RWPE2 (cell line): ENCODE measurements at places on chromosomes 5 and 9.

GRCh38 chr9:16119261-16120230 lies 566.7 kb downstream of the CCDC171 start:
- no peak for DNase-seq

DNA sequence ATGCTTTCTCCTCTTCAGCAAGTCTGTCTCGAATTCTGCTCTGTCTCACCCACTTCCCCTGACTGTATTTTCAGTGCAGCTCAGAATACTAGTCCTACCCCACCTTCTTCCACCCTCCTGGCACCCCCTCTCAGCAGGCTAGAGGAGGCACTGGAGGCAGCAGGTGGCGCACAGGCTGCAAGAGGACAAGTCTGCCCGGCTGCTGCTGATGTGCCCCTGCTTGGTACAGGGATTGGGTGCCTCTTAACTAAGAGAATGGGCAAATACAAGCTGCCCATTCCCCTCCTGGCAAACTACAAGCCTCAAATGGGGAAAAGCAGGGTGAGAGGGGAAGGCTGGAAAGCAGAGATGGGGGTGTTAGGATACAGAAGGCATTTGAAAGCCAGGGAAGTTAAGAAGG lies 5.1 kb downstream of the TLN1 start:
- no peak for DNase-seq

- DNase-seq, result no peak
These were observed 98.2 kb upstream of the ALDH1A1 start for GRCh38 chr9:73050887-73051550.

DNA sequence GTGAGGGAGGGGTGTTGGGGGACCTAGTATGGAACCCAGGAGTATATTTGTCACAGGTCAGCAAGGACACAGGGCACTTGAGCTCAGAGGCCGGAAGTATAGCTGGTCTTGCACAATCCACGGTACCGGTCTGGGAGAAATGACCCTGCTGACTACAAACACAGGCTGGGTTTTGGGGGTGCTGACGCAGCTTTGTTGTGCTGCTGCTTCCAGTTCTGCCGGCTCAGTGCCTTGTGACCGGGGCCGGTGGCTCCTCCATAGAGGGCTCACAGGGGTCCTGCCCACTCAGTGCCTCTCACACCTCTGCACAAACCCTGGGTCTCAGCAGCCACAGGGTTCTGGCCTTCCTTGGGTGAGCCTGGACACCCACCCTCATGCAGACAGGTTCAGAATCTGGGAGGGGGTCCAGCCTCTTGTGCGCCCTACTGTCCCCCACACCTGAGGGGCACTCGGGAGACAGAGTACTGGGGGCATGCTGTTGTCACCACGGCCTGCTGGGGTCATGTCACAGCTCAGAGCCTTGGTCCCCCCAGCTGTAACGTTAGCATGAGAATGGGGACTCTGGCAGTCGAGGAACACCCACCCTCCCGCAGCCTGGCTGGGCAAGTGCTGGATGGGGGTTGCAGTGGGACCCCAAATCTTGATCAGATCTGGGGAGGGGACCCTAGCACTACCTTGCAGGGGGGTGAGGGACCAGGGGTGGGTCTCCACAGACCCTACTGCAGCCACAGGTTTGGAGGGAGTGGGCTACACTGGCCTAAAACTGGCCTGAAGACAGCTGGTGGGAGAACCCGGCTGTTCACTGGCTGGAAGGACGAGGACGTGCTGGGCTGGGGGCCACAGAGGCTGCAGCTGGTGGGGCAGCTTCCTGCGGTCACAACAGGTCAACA lies 17.7 kb downstream of the NINJ1 start:
- peak; percentile 64 for DNase-seq

- no peak for DNase-seq
These were observed 284.8 kb downstream of the SEC61B start for GRCh38 chr9:99506747-99507348.

DNA sequence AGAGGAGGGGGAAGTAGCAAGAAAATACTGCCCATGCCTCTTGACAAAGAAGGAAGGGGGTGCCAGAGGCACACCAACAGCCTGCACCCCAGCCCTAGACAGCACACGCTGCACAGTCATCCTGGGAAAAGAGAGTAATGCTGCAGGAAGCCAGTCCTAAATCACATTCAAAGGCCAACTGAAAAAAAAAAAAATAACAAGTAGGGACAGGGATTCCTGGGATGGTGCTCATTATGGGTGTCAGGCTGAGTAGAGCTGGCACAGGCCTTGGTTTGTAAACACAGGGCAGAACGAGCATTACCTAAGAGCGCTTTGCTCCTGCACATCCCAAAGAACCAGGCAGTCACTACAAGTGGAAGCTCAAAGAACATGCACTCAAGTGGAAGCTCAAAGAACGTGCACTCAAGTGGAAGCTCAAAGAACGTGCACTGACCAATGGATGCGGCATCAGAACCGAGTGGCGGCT lies 7.8 kb downstream of the RAPGEF1 start:
- DNase-seq, result no peak

DNA sequence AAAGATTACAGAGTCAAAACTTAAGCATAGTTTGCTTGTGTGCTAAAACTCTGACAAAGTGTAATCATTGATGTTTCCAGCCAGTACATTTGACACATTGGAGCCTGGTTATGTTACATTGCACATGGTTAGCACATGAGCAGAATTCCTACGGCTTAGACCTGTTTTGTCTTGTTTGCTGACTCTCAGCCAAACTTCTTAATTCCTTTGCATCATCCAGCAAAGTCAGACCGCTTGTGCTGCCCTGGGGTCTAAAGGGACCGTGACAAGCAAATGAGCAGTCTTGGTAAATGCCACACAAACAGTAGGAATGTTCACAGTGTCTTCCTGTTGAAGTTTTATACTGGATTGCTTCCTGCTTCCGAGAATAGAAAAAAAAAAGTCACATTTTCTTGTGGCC lies 72.0 kb upstream of the ENTREP1 start:
- DNase-seq, result no peak

- no peak for DNase-seq
These were observed 76.6 kb upstream of the NTRK2 start for GRCh38 chr9:84592918-84593317.

DNA sequence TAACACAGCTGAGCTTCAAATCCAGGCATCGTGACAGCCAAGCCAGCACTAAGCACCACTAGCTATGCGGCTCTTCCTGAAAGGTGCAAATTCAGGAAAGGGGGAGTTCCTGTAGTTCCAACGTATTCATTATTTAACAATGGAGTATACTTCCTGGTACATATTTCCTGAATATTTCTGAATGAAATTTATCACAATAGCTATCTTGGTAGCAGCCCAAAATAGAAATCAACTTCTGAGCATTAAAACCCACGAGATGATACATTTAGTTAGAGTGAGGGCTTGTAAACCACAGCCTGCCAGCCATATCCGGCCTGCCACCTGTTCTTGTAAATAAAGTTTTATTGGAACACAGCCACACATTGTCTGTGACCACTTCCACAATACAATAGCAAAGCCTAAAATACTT lies 109.7 kb upstream of the RETREG1 start:
- DNase-seq, result no peak

DNA sequence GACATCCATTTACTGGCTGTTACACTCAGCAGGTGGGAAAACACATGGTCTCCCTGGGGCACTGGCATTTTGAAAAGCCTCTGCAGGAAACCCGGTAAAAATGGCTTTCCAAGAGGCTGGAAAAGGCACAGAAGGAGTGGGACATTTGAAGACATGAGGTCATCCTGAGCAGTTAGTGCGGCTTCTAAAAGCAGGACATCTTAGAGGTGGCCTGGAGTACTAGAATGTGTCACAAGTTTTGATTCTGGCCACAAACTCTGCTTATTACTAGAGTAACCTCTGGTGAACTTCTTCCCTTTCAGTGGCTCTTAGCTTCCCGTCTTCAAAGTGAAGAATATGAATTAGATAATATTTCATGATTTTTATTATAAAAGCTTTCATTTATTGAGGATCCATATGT lies 423.0 kb upstream of the BRINP1 start:
- no peak for DNase-seq

DNA sequence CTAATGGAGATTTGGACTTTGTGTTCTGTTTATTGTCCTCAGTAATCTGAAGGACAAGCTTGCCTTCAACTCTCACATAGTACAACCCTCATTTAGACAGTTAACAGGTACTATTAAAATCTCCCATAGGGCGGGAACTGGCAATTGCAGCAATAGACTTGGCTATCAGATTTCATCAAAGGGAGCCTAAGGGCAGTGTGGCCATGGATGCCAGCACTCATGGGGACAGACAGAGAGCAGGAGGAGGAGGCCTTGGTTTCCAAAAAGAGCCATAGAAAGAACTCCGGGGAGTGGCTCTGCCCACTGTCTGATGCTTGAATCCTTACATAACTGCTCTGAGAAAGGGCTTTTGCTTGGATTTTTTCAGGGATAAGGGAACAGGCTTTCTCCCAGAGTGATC lies 6.8 kb downstream of the SLC36A1 start:
- DNase-seq, result no peak

GRCh38 chr9:32306006-32306405 lies 78.4 kb upstream of the ACO1 start:
- DNase-seq, result no peak

DNA sequence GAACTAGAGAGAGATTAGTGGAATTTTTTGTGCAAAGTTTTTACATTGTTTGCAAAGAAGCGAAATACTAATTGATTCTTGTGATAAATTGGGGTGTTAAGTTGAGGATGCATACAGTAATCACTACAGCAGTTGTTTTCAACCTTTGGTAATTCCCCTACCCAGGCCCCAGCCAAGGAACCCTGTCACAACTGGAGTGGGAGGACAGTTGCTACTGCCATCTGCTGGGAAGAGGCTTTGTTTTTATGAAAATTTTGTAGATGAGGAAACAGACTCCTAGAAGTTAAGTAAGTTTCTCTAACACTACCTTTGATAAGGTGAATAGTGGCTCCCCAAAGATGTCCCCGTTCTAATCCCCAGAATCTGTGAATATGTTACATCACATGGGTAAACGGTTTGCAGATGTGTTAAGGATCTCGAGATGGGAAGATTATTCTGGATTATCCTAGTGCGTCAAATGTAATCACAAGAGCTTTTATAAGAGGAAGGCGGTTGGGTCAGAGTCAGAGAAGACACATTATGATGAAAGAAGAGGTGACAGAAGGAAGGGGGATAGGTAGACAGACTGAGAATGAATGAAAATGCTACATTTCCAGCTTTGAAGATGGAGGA lies 34.0 kb upstream of the PPP1R2B start:
- no peak for DNase-seq

DNA sequence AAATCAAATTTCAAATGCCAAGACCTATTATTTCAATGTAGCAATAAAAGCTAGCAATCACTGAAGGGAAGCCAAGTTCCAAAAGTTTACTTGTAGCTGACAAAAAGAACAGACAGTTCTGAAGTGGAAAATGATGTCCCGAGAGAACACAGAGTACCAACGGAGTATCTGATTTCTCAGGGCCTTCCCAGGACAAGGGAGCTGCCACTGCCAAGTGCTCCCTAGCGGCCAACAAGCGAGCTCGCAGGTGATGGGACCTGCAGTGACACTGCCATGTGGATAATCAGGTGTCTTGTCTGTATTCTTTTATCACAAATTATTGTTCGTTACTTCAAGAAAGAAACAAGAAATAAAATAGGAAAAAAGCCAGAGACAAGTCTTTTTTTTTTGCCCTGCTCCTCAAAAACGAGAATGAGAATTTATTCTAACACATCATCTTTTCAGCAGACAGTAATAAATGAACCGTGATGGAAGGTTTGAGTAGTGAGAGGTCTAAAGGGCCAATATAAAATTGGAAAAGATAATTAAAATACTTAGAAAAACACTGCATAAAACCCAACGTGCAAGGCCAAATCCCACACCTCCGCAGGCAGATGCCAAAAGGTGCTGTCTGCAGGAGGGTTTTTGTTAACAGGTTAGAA lies 159.4 kb downstream of the MYO10 start:
- DNase-seq, result no peak

GRCh38 chr5:179700401-179700918 lies 1.7 kb downstream of the CANX start:
- DNase-seq, result no peak

DNA sequence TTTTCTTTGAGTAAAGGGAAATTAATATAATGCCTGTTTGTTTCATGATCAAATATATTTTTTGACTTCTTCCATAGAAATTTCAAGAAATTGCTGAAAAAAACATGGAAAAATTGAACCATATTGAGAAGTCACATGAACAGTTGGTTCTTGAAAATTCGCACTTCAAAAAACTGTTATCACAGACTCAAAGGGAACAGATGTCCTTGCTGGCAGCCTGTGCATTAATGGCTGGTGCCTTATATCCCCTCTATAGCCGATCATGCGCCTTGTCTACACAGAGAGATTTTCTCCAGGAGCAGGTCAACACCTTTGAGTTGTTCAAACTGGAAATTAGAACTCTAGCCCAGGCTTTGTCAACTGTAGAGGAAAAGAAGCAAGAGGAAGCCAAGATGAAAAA lies 191.4 kb downstream of the CCDC171 start:
- no peak for DNase-seq

DNA sequence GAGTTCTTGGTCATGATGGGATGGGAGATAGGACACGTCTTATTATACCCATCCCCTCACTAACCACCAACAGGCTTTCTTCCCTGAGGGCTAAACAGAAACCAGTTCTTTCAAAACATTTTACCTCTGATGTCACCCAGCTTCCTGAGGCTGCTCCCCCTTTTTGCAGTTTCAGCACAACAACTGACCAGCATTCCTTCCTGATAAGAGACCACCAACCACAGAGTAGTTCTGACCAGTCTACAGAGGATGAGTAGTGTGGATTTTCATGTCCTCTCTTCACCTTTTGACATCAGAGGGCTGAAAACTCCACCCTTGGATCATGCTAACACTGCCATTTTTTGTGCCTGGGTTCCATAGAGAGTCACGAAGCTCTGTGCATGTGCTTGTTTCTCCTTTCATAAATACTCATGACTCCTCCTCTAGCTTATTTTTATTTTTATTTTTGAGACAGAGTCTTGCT lies 82.6 kb downstream of the OSTF1 start:
- no peak for DNase-seq

DNA sequence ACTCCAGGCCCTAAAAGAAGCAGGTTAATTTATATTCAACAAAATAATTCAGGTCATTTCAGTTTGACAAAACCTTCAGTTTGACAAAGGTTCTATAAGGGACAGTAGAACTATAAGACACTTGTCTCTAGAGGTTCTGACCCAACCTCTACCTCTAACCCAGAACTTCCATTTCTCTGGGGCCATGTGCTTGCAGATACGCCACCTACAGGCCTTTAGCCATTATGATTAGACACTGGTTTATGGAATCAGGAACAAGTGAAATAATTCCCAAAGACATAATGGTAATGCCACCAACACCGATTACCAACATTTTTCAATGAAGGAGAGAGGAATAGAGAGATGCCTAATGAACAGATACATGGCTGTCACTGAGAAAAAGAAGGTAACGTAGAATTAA lies 733.9 kb downstream of the PRELID2 start:
- DNase-seq, result no peak

DNA sequence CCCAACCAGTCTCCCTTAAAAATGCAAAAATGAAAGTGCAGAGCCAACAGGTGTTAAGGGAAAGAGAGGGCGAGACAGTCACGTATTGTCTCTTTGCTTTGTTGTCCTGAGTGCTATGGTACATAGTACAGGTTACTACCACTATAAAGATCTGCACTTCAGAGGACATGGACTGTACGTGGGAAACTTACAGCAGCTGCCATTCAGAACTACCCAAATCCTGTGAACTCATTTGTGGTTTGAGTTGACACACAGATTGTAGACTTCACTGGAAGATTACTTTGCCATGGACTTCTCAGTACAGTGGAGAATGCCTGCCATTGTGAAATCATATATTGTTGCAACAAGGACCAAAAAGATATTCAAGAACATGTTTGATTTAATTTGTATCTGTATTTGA lies 34.8 kb downstream of the FBXO38 start:
- no peak for DNase-seq

- DNase-seq, result no peak
These were observed 141.9 kb downstream of the PBX3 start for GRCh38 chr9:125889112-125889475.
